Colonic mucosa (tissue), 4 donors: ENCODE measurements at places on chromosomes 6 and 20. TPM values are rescaled to one million over a fixed set of nuclear protein-coding genes. Genes with fewer than 3 reads are reported as not detected.

The ADTRP gene
- 79.9 TPM for total RNA-seq

The HLA-B gene
- 3,111 TPM for total RNA-seq

The ATP6V1G2 gene
- total RNA-seq = 0.57 TPM

The DEK gene
- 113 TPM for total RNA-seq

The GPR6 gene
- not detected for total RNA-seq

The ACTL10 gene
- 3.9 TPM for total RNA-seq

GRCh38 chr6:80449726-80450125 lies 343.3 kb downstream of the BCKDHB start:
- H3K27me3 ChIP-seq = no peaks in the 10 kb centered on the region
- no peaks in the 10 kb centered on the region for H3K36me3 ChIP-seq
- H3K4me1 ChIP-seq = no peaks in the 10 kb centered on the region
- no peak for DNase-seq
- no peak overlapping the region for H3K27ac ChIP-seq

DNA sequence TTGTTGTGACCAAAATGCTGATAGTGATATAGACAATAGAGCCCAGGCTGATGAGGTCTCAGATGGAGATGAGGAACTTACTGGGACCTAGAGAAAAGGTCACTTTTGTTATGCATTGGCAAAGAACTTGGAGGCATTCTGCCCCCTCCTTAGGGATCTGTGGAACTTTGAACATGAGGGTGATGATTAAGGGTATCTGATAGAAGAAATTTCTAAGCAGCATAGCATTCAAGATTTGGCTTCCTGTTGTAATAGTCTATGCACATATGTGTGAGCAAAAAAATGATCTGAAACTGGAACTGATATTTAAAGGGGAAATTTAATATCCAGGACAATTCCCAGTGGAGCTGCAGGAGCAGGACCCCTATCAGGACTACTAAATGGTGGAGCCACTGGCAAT lies 17.1 kb downstream of the HLA-A start:
- DNase-seq = no peak
- no peaks in the 10 kb centered on the region for H3K36me3 ChIP-seq
- peaks cover 3% of the 10 kb centered on the region for H3K4me1 ChIP-seq
- H3K27me3 ChIP-seq = no peaks in the 10 kb centered on the region
- H3K4me3 ChIP-seq = no peak overlapping the region
- H3K27ac ChIP-seq = no peak overlapping the region
